ENCODE measurements at places on chromosomes 6 and 20.

GRCh38 chr20:63124782-63125580, 91.0 kb downstream of the YTHDF1 start:
- no peak for DNase-seq

GRCh38 chr20:52104546-52105441, 86.8 kb downstream of the ZFP64 start:
- DNase-seq, result no peak

- DNase-seq, result no peak
Observed at GRCh38 chr20:38751360-38751976, 3.2 kb downstream of the ACTR5 start.

DNA sequence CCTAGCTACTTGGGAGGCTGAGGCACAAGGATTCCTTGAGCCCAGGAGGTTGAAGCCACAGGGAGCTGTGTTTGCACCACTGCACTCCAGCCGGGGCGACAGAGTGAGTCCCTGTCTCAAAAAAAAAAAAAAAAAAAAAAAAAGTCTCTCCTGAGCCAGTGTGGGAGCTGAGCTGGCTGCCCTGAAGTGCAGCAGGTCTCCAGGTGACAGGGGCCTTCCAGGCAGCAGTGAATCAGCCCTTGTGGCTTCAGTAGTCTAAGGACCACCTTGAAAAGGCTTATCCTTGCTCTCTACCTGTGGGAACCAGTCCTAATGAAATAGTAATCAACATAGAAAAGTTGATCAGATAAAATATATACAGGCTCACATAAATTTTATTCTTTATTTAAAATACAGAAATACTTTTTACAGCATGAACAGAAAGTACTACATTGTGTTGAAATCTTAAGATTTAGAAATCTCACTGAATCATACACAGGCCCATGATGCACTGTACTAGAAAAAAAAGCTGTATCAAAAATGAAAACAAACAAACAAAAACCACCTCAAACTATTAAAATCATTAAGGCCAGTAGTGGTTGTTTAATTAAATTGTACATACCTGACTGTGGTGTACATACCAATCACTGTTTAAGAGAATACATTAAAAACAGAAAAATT, 128.9 kb downstream of the SCML4 start:
- DNase-seq, result no peak

DNA sequence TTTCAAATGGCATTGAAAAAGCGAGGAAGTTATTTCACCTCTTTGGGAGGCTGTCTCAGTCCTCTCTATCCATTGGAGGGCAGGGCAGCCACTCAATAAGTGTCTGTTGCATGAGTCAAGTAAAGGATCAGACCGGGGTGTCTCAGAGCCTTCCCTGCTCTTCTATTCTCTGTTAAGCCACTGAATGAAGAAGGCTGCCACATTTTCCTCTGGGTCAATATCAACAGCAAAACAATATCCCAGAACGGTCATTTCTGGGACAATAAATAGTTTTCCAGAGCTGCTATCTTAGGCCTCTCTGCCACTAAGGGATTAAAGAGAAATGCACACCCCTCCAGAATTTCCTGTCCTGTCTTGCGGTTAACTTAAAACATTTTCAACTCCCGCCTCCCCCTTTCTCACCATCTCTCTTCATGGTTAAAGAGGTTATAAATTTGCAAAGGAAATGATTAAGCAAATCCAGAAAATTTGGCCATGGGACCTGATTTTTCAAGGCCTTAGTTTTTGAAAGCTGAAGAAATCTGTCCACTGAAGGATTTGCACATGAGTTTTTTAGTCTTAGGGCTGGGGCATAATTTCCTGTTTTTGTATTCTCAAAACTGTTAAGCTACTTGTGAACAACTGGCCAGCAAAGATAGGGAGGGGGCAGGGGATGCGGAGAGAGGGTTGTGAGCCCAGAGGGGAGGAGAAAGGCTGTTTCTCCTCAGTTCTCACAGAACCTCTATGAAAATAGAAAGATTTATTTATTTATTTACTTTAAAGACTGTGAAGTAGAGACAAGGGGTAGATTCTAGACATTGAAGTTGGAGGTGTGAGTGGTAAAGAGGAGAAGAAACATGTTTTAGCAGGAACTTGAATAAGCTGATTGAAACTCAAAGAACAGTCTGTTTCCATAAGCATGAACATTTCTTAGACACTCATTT, 135.7 kb downstream of the BCAS1 start:
- DNase-seq, result no peak

DNA sequence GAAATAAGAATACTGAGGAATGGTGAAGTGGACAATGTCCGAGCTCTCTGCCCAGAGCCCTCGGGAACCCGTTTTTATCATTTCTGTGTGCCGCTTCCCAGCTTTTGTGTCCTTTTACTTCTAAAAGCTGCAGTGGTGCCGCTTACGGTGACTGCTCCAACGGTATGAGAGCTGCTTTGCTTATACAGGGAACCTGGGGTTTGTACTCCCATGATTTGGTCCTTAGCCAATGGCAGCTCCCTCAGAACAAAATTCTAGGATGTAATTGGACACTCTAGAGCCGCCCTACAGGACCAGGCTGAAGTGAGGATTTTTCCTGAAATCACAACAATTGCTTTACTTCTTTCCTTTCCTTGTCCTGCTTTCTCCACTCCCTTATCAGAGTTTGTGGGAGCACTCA, 24.2 kb upstream of the PCSK2 start:
- no peak for DNase-seq
